NCI-H1092 (cell line): ENCODE measurements at places on chromosomes 7 and 10.

GRCh38 chr10:61992671-61993668 is 91.5 kb downstream of the ARID5B start:
- no peak for DNase-seq

DNA sequence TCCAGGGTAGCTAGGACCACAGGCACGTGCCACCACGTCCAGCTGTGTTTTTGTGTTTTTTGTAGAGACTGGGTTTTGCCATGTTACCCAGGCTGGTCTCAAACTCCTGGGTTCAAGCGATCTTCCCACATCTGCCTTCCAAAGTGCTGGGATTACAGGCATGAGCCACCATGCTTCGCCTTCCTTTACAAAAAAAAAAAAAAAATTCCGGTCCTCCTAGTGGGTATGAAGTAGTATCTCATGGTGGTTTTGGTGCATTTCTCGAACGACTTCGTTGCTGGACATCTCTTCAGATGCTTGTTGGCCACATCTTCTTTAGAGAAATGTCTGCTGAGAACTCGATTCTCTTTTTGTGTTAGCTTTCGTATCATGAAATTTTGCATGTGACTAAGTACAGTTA is 3.9 kb downstream of the PROSER2 start:
- no peak for DNase-seq

GRCh38 chr7:726854-727103 is 280 bp downstream of the DNAAF5 start:
- DNase-seq, result no peak

DNA sequence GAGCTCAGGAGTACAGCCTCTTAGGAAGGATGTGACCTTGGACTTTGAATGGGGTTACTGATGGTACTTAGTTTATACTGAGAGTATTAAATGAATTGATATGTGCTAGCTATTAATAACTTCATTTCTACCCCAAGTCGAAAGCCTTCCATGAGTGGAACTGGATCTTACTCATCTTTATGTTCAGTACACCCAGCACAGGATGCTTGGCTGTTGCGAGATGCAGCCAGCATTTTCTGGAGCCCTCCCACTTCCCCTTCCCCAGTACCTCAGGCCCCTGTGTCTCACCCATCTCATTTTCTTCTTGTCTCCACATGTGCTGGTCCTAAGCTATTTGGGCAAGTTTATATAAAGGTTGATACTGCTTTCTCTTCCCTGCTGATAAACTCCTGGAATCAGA is 7.2 kb downstream of the UPP1 start:
- no peak for DNase-seq

DNA sequence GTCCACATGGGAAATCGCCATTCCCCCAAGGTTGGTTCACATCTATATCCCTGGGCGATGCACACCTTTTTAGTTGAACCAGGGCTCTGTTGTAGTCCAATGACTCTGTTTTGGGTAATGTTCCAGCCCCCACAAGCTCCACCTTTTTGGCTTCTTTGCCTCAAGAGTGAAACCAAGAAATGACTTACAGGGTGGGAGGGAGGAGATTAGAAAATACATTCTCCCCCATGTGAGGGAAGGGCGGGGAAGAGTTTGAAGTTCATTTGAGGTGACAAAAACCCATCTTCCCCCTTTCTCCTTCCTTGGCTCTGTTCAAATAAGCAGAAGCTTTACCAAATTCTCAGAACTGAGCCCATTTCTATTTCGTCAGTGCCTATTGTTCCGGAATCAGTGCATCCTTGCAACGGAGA is 82.8 kb downstream of the GATA3 start:
- DNase-seq, result no peak

DNA sequence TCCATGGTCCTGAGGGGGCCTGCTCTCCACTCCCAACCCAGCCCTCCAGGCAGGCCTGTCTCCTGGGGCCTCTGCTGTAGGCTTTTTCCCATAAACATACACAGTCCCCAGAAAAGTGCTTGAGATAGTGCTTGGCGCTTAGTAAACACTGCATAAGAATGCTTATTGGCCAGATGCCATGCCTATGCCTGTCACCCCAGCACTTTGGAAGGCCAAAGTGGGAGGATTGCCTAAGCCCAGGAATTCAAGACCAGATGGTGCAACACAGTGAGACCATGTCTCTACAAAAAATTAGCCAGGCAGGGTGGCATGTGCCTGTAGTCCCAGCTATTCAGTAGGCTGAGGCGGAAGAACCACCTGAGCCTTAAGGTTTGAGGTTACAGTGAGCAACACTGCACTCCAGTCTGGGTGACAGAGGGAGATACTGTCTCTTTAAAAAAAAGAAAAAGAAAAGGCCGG is 24.6 kb upstream of the ASL start:
- DNase-seq, result no peak

- DNase-seq, result no peak
These were observed 193.3 kb downstream of the SEMA3E start for GRCh38 chr7:83455612-83456011.
